Right ventricle myocardium superior (tissue), 1 donor: ENCODE measurements at places on chromosomes 2 and 18. TPM values are rescaled to one million over a fixed set of nuclear protein-coding genes. Genes with fewer than 3 reads are reported as not detected.
A peak's percentile ranks its signal among the peaks of the same experiment; 100 is the strongest.

DNA sequence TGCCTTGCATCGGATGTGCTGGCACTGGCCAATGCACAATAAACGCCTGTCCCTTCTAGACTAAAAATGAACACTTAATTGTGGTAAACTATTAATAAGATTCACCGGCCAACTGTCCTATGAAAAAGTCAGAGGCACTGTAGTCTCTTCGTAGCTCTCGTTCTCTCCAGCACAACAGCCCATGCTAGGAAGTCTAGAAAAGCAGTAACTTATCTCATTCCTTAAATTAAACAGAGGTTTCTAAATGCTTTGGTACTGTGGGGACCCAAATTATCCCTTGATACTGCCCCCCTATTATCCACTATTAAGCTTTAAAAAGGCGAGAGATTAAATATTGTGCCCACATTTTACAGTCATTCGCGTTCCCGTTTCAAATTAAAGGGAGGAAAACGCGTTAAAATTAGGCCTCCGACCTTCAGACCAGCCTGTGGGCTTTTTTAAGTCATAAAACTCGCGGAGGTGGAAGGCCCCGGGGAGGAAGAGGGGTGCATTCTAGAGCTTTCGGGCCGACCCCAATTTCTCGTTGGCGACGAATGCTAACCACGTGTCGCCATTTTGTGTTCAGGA, 1.5 kb upstream of the PCBP1 start:
- no peak for DNase-seq

GRCh38 chr2:239257511-239257937, 143.3 kb downstream of the HDAC4 start:
- DNase-seq = no peak

GRCh38 chr18:25181581-25181980, 170.4 kb downstream of the ZNF521 start:
- DNase-seq = no peak

GRCh38 chr2:129929321-129930290, 49.9 kb upstream of the RAB6C start:
- DNase-seq = peak; percentile 71

DNA sequence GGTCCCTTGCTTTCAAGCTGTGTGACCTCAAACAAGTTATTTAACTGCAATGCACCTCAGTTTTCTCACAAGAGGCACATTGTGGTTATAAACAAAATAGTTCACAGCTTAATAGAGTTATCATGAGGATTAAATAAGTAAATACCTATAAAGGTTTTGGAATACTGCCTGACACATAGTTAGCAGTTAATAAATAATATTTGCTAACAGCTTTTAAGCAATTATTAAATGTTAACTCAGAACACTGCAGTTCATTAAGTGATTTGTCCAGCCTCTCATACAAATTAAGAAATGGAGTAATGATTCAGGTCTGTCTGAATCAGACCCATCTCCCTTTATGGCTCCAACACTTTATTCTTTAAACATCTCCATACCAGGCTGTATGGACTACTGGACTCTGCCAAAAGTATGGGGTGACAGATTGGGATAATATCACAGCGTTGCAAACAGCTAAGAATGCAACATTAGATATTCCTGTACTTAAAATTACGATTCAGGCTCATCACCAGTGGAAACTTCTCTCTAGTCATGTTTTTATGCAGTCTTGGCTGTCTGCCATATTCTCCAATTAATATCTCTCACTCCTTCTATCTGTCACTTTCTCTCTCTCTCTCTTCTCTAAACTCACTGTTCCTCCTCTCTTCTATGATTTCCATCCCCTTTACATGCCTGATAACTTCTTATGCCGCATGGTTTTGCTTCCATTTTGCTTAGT, 370.6 kb upstream of the UBE2E3 start:
- no peak for DNase-seq

- no peak for DNase-seq
Measured at GRCh38 chr2:238004077-238004830, 37.4 kb downstream of the UBE2F start.

DNA sequence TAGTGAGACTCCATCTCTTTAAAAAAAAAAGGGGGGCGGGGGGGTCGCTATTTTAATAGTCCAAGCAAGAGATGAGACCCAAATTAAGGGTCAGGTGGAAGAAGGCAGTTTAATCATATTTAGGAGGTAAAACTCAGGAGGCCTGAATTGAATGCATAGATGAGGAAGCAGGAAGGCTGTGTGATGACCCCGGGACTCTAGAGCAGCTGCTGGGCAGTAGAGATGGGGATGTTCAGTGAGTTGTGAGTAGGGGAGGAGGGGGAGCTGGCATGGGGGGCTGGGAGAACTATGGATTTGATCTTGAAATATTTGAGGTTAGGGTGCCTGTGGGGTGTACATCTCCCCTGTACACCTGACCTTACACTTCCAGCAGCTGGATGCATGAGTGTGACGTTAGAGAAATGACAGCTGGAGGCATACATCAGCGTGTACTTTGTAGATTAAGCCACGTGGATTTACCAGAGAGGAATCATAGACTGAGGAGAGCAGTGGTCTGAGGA, 41.0 kb downstream of the GALM start:
- no peak for DNase-seq

The TLX2 gene
- not detected for total RNA-seq
